Forelimb muscle (tissue), 1 donor: ENCODE measurements at places on chromosomes 3 and 15.

- no peak for DNase-seq
Observed at GRCh38 chr15:60044636-60045270, 40.6 kb downstream of the FOXB1 start.

GRCh38 chr15:43913026-43913780 lies 86.4 kb downstream of the WDR76 start:
- DNase-seq: no peak

DNA sequence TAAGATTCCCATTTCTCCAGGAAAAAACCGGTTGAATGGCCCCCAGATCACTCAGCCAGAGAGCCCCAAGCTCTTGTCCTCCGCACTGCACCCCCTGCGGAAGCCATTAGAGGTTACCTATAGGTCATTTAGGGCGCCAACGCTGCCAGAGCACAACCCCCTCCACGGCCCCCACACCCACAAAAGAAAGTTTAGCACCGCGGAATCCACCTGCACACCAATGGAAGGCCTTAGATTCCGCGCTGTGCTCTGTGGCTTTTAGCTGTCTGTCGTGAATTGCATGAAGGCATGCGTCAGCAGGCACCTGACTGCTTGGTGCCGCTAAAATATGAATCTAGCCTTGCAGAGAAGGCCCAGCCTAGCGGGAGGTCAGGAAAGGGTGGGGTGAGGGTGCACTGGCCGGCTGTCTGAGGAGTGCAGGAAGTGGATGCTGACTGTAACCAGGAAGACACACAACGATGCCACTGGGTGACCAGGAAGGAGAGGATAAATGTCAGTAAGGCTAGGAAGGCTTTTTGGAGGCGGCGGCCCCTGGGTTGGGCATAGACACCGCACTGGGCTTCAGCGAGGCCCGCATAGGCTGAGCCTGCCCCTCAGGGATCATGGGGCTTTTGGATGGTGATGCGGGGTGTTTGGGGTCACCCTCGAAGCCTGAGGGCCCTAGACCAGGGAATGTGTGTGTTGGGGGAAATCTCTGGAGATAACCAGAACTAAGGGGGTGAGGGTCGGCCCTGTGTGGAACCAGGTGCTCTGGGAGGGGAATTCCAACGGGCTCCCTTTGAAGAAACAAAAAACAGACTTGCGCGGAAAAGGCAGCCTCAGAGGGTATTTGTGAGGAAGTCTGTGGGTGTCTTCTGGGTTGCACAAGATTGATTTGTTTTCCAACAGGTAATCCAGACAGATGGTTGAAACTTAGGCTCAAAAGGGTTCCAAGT lies 976 bp upstream of the NUP210 start:
- DNase-seq: no peak

GRCh38 chr3:11076711-11077110 lies 77.6 kb upstream of the HRH1 start:
- DNase-seq: no peak

- peak; percentile 25 for DNase-seq
Observed at GRCh38 chr3:67653425-67654098, 850 bp downstream of the SUCLG2 start.

GRCh38 chr3:72629191-72629631 lies 219.0 kb downstream of the SHQ1 start:
- DNase-seq: no peak

DNA sequence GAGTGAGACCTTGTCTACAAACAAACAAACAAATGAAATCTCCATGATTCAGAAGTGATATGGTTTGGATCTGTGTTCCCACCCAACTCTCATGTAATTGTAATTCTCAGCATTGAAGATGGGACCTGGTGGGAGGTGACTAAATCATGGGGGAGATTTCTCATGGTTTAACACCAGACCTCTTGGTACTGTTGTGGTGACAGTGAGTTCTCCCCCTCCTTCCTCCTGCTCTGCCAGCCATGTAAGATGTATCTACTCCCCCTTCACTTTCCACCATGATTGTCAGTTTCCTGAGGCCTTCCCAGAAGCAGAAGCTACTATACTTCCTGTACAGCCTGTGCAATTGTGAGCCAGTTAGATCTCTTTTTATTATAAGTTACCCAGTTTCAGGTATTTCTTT lies 438.4 kb upstream of the THBS1 start:
- no peak for DNase-seq

DNA sequence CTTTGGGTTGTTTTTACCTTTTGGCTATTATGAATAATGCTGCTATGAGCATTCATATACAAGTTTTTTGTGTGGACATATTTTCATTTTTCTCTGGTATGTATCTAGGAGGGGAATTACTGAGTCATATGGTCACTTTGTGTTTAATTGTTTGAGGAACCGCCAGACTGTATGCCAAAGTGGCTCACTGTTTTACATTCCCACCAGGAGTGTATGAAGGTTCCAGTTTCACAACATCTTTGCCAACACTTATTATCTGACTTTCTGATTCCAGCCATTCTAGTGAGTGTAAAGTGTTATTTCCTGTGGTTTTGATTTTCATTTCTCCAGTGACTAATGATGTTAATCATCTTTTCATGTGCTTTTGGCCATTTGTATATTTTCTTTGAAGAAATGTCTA lies 51.8 kb downstream of the CMTM7 start:
- DNase-seq: no peak
